ENCODE measurements at places on chromosomes 7 and 10.

DNA sequence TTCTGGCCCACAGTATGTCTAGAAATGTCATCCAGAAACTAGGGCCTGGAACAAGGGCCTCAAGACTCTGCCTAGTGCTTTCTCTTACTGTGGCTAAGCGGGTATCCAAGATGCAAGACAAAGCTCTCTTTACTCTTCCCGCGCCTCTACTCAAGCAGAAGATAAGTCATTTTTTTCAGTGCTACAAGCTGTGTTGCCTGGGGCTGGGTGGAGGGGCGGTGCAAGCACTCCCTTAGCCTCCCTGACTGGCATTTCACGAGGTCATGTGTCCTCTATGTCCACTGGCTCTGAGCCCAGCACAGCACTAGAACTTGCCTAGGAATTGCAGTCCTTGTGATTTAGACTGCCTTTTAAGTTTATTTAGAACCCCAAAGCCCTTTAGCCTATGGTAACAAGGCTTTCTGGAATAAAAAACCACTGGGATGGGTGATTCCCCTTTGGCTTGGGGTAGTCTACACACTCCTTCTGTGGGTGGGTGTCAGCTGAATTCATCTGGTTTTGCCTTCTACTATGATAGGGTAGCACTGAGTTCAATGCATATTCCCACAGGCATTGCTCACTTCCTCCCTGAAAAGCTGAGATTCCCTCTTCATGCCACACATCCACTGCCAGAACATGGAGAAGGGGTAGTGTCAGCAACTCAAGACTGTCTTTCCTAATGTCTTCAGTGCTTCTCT, 371.8 kb upstream of the KCND2 start:
- DNase-seq, result no peak

DNA sequence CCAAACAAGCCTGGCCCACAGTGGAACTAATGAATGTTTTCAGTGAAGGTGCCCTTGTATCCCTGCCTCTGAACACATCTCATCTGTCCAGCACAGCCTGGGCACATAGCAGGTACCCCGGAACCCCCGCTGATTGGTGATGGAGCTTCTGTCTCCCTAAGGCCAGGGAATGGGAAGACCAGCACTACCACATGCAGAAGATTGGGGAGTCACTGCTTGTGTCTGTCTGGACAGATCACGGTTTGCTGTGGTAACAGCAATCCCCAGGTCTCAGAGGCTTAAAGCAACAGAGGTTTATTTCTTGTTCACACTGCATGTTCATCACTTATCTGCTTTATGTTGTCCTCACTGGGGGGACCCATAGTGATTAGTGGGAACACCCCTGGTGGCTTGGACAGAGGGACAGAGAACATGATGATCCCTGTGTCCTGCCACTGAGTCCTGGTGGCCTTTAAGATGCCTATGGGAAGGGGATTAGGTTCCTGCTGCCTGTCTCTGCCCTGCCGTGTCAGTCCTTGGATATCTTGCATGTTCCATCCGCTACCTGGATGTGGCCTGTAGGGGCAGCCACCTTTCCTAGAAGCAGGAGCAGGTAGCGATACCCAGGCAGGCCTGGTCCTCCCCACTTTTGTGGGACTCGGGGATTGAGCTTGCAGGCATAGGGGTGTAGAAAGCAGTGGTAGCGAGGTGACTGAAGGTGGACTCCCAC, 3.6 kb downstream of the TSPAN14 start:
- DNase-seq, result no peak

GRCh38 chr10:31479752-31480151, 160.7 kb downstream of the ZEB1 start:
- no peak for DNase-seq

GRCh38 chr10:73908853-73909539, 1.9 kb upstream of the PLAU start:
- peak; percentile 92 for DNase-seq

GRCh38 chr7:20444030-20444800, 113.5 kb downstream of the ITGB8 start:
- no peak for DNase-seq

DNA sequence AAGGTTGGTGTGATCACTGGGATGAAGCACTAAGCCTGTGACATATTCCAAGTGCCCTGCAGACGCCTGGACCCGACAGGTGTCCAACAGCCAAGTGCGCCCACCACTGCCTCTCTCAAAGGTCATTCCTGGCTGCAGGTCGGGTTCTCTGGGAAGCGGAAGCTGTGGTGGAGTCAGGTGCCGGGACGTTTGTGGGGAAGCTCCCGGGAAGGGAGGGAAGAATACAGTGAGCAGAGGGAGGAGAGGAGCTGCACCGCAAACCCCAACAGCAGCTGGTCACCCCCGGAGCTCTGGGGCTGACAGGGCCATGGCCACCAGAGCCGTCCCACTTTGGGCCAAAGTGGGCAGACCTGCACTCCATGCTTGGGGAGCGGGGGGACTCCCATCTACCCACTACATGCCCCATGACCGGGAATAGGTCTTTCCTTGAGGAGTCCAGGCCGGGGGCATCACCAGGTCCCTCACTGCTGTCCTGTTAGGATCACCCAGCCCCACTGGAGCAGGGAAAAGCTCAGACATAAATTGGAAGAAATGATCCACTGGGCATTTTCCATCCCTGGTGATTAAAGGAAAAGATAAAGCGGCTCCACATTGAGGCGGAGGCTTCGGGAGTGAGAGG, 84.5 kb upstream of the PPP2R2D start:
- DNase-seq, result no peak

- no peak for DNase-seq
These were observed 19.6 kb downstream of the SRI start for GRCh38 chr7:88200261-88200660.

DNA sequence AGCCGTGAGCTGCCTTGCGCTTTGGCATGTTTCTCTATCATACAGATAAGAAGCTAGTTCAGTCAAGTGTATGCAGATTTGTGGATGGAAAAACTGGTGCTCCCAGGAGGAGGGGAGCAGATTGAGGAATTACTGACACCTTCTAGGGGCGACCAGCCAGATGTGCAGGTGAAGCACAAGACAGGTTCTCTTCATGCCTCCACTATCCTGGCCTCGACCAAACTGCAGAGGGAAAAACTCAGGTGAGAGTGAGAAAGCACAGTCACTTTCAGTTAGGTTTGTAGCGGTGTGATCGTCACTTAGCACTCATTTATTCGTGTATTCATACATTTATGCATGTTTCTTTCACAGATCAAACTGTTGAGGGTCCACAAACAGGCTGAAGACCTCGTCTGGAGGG, 600 bp upstream of the DBNL start:
- no peak for DNase-seq

- no peak for DNase-seq
These were observed 49.5 kb upstream of the PHYHIPL start for GRCh38 chr10:59126991-59127390.

DNA sequence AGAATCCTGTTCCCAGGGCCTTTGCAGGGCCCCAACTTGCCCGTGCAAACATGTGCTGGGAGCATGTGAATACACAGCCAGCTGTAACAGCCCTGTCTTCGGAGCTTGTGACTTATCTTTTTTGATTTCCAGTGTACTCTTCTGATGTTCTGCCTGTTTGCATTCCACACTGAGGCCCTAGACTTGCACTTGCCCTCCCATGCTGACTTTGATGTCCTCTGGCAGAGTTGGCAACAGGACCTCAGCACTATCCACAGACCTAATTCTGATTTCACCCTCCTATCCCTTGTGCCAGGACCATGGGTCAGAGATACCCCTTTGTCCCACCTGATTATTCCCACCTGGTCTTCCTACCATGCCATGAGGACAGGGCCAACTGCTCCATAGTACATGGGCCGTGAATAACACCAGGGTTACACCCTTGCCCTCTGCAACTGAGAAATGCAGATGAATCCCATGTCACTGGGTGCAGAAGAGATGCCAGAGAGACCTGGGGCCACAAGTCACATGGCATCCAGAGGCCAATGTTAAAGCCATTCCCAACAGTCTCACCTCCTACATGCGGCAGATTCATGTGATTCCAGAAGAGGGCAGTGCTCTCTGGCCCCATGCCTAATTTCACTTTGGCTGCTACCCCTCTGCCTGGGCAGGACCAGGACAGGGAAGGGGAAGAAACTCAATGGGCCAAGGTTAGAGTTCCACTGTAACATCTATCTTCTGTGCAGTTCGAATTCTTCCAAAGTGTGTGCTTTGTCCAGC, 43.0 kb downstream of the SCRN1 start:
- DNase-seq, result no peak

GRCh38 chr10:43138757-43139241, 554 bp downstream of the CSGALNACT2 start:
- DNase-seq, result no peak

DNA sequence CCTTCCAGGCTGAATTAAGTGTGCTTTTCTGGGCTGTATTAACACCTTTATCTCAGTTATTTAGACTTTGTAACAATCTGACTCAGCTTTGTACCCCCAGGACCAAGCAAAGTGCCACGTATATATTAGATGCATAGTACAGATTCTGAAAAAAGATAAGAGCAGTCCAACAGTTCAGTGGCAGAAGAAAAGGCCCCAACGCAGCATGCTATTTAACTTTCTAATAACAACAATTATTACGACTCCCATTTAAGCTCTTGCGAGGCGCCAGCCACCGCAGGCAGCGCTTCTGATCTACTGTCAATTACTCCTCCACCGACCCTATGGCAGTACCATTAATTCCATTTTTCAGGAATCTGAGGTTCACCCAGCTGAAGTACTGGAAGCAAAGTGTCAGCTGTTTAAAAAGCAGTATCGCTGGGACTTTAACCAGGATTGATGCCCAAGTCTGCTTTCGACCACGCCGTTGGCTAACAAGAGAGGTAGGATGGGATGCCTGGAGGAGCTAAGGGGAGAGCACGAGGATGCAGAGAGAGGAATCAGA, 638 bp downstream of the LIPA start:
- no peak for DNase-seq

DNA sequence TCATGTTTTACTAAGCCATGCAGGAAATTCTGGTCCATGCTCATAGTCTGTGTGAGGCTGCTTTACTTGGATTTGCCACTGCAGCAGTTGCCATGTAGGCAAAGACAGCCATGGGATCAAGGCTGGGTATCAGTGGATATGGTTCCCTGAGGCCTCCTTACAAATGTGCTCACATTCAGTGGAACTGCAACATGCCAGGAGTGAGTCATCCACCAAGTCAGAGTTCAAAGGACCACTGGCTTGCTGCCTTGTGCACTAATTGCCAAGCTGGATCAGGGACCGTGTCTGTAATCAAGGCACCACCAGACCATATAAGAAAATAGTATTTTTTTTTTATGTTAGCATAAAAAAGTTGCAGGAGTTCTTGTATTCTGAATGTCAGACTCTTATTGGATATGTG, 101.0 kb downstream of the CDCA7L start:
- no peak for DNase-seq

GRCh38 chr7:74410772-74411171, 42.9 kb upstream of the GTF2IRD1 start:
- DNase-seq, result no peak

DNA sequence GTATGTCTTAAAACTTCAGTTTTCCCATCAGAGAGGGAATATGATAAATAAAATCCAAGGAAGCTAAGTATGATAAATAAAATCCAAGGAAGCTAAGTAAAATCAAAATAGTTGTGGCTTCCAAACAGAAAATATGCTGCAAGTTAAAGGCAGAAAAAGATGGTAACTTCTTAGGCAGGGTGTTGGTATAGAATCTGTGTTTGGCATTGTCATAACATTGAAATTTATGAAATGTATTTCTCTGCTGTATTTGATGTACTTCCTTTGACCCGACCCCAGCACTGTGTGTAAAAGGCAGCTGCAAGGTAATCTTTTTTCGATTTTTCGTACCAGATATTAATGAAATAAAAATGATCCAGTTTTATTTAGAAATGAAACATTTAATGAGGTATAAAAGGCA, 537.2 kb downstream of the TFEC start:
- DNase-seq, result no peak

GRCh38 chr7:82209179-82209747, 234.3 kb downstream of the CACNA2D1 start:
- DNase-seq, result no peak

DNA sequence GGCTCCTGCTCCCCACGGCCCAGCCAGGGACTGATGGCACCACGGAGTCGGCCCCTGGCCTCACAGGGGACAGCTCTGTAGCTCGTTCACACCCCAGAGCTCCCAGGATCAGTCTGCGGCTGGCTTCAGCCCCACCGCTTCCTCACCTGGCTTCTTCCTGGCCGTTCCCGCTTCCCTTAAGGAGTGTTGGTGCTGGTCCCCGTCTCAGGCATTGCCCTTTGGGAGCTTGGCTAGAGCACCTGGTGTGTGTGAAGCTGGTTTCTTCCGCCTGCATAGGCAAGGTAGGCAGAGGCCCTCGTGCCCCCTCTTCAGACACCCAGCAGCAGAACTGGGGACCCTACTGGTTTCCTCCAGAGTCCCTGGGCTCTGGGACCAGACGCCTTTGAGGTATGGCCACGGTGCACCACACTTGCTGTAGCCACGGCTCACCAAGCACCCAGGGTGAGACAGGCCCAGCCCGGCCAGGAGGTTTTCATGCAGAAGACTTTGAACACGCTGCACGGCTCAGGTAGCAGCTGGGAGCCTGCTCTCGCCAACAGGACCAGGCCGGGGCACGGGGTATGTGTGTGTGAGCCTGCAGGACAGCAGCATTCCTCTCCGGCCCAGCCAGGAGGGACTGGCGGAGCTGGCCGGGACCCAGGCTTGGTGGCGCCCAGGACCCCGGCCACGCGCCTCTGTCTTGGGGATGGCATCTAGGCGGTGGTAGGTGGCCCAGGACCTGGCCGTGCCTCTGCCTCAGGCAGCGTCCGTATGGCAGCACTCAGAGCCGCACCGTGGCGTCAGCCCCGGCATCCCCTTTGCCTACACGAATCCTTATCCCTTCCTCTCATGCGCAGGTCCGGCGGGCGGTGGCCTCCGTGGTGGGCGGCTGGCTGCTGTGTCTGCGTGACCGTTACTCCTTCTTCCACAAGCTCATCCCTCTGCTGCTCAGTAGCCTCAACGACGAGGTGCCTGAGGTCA, 13.2 kb upstream of the PRKAR1B start:
- DNase-seq, result no peak

DNA sequence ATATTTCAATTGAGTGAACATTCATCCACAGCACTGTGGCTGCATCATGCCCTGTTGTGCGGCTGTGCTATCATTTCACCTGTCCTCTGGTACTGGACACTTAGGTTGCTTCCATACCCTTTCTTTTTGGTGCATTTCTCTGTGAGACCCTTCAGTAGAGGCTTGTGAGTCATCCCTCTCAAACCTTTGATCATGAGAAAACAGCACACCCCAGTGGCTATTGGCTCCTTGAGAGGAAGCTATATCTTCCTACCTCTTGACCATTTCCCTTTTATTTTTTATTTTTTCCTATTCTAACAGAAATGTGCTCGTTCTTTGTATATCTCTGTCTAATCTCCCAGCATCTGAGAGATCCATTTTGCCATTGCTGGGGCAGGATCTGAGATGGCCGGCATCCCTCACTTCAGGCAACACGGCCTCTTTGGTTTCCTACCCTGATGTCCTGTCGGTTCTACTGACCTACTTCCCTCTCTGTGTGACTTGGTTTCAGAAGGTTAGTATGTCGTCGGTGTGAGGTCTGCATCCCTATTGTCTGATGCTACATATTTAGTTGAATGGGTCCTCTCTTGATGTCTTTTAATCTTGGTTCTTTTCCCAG, 23.8 kb upstream of the PIK3AP1 start:
- no peak for DNase-seq

DNA sequence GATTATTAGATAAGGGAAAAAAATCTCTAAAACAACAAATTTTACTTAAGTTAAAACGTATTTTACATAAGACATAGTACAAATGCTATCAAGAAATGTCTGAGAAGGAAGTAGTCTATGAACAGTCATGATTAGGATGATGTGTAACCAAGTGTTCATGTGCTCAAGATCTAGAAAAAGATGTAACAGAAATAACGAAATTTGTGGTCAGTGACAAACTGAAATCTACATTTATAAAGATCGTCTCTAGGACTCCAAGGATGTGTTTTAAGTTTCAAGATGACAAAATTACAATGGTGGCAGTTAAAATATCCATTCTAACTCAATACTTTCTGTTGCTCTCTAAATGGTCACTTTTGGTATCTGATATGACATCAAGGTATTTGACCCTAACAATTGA, 17.2 kb downstream of the PPP3CB start:
- no peak for DNase-seq

Data from keratinocyte (primary cell).